Islet precursor cell (in vitro differentiated cells): ENCODE measurements at places on chromosomes 5 and 9.

DNA sequence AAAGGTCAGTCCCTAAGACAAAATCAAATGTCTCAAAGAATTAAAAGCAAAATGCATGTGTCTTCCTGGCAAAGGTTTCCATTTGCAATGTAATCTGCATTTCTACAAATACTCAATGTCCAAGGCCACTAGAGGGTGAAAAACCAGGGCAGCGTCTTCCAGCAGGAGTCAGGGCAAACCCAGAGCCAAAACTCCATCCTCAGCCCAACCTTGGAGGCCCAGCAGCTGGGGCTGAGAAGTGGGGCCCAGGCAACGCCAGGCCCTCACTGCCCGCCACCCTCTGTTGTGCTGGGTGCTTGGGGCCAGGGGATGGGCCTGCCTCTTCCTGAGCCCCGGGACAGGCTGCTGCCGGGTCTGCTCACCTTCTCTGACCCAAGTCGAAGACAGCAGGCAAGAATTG, 200.1 kb downstream of the PAX5 start:
- no peak for DNase-seq

- DNase-seq = no peak
Measured at GRCh38 chr5:123087173-123088030, 1.6 kb upstream of the PRDM6 start.

- DNase-seq = peak; percentile 57
Measured at GRCh38 chr5:169746147-169746694, 109.1 kb downstream of the DOCK2 start.

DNA sequence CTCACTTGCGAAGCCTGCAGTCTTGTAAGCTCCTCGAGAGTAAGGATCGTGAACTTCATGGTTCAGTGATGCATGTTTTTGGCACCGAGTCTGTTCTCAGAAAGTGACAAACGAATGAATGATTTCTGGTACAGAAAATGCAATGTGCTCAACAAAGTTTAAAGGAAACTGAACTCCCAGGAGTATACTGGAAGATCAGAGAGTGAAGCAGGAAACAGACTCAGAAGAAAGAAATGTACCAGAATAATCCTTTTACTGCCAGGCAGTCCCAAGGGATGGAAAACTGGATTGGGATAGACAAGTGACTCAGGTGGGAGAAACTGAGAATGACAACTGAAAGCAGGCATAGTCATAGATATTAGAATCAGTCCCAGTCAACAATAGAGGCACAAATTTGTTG, 420.6 kb downstream of the CTNND2 start:
- no peak for DNase-seq

- DNase-seq = no peak
Measured at GRCh38 chr9:103545260-103545659, 548.8 kb upstream of the SMC2 start.

GRCh38 chr9:130018265-130018664, 24.7 kb downstream of the FNBP1 start:
- no peak for DNase-seq

- DNase-seq = no peak
Measured at GRCh38 chr9:8456344-8456743, 656.8 kb upstream of the DMAC1 start.

- DNase-seq = no peak
Measured at GRCh38 chr5:1463326-1464095, 18.3 kb upstream of the SLC6A3 start.

DNA sequence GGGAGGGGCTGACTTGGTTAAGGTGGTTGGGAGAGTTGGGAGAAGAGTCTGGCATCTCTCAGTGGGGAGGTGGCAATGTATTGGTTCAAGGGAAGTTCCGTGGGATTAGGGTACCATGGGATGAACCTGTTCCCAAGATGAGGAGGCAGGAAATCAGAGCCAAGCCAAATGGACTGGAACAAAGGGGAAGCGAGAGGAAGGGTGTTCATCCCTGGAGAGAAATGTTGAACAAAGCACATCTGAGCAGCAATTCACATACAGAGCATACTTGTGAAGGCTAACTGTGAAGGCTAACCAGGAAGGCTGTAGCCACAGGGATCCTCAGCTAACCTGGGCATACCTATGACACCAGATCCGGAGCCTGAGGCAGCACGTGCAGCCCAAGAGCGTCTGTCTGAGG, 214.0 kb downstream of the MCTP1 start:
- DNase-seq = peak; percentile 52

- peak; percentile 70 for DNase-seq
Measured at GRCh38 chr5:143979044-143979690, 167.2 kb downstream of the HMHB1 start.

DNA sequence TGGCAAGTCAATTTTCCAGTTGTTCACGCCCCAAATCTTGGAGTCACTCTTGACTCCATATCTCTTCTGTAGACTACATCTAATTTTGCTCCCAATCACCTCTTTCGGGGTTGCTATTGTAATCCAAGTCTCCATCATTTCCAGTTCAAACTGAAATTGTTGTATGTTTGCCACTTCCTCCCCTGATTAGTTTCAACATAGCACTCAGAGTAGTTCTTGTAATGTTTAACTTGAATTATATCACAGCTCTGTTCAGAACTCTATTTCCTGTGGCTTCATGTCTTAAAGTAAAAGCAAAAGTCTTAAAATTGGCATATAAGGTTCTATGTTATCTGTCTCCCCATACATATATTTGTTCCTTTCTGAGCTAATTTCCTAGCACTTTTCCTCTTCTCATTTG, 348.5 kb upstream of the RIOK2 start:
- DNase-seq = no peak

GRCh38 chr5:82560561-82560960, 282.4 kb upstream of the RPS23 start:
- no peak for DNase-seq

- DNase-seq = no peak
Measured at GRCh38 chr5:153700940-153701339, 210.5 kb downstream of the GRIA1 start.

DNA sequence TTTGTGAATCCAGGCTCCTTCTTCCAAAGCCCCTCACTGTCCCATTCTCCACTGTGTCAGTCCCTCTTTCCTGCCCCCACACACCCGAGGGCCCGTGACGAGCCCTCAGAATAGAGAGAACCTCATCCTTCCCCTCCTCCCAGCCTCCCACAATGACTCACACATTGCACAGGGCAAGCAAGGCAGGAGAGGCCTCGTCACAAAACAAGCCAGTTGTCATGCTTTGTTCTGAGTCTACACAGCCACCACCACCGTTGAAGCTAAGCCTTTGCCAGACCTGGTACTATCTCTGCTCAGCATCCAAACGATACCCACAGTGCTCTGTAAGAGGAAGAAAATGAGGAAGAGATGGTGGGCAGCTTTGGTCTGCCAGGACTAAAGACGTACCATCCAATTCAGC, 142.2 kb upstream of the ZNF366 start:
- DNase-seq = peak; percentile 83

GRCh38 chr5:74766418-74766848, 484 bp downstream of the GFM2 start:
- DNase-seq = no peak

DNA sequence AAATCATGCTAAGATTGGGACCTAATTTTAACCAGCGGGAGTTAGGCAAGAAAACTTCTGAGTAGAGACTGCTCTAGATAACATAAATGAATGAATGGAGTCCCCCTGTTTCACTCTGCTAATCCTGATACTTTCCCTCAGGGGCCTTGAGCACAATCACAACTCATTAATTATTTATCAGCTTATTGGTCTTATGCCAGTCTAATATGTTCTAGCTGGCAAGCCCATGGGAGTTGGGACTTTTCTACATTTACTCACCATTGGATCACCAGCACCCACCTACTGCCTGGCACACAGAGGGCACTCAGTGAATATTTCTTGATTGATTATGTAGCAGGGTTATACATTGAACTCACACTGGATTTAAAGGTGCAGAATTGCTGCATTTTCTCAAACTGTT, 13.5 kb upstream of the TMED7 start:
- DNase-seq = no peak

GRCh38 chr5:151885138-151885908, 39.3 kb downstream of the GLRA1 start:
- DNase-seq = no peak

- DNase-seq = no peak
Measured at GRCh38 chr9:21551401-21551800, 69.3 kb upstream of the IFNE start.

DNA sequence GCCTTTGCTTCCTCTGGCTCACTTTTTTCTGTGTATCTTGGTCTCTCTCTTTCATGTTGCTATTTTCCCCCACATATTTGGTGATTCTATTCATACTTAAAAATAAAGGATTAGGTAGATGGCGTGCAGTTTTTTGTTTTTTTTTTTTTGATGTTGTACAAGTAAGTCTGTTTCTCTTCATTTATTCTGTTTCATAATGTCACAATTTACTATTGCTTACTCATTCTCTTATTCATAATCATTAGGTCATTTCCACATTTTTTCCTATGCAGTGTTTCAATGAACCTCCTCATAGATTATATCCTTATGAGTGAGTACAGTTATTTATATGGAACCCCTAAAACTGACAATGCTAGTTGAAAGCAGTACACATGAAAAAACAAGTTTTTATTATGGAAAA, 136.3 kb downstream of the APBA1 start:
- no peak for DNase-seq

DNA sequence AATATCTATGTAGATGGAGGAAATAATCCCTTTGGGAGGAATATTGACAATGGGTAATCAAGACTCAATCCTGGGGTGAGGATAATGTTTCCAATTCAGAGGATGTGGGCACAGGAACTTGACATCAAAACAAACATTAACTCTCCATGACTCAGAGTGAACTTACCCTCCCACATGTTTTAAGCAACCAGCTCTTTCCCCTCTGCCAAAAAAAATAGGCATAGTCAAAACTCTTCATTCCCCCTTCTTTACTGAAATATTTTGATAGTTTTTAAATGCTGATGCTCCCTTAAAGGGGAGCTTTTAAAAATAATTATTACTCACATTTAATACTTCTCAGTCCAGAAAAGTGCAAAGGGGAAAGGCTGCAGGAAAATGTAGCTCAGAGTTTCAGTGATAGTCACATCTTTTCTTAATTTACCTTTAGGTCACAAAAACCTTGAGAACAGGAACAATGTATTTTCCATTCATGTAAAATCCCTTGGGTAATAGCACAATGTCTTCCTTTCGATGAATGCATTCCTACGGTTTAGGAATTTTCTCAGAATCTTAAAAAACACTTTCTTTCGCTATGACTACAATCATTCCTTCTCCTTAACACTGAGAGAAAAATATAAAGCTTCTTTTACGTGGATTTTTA, 298.4 kb upstream of the GRAMD2B start:
- DNase-seq = no peak

DNA sequence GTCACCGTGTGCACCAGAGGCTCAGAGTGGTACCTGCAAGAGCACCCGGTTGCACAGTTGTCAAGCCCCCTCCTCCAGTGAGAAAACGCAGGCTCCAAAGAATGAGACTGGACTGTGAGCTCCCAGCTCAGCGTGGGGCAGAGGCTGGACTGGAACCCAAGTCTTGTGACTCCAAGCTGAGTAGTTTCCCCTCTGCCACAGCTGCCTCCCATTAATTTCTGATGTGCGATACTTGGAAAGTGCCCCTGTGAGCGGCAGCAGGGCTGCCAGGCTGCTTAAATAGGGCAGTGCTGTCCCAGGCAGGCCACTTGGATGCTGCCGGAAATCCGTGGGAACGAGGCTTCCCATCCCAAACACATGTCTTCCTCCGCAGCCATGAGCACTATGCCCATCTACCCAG, 62.2 kb upstream of the ANGPTL2 start:
- no peak for DNase-seq

GRCh38 chr5:159414021-159414420, 83.7 kb upstream of the IL12B start:
- DNase-seq = no peak

DNA sequence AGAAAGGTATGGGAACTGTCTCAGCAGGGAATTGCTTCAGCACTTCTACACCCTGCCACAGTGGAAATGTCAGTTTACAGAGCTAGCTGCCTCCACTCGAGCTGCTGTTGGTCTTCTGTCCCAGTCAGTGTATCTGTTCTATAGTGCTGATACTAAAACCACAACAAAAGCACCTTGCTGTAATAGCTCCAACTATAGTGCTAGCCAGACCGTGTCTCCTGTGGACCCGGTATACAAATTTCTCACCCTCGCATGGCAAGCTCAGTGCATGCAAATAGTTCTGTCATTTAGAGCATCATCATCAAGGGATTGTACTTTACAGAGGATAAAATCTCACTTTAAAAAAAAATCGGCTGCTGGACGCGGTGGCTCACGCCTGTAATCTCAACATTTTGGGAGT, 51.5 kb upstream of the IQGAP2 start:
- no peak for DNase-seq

DNA sequence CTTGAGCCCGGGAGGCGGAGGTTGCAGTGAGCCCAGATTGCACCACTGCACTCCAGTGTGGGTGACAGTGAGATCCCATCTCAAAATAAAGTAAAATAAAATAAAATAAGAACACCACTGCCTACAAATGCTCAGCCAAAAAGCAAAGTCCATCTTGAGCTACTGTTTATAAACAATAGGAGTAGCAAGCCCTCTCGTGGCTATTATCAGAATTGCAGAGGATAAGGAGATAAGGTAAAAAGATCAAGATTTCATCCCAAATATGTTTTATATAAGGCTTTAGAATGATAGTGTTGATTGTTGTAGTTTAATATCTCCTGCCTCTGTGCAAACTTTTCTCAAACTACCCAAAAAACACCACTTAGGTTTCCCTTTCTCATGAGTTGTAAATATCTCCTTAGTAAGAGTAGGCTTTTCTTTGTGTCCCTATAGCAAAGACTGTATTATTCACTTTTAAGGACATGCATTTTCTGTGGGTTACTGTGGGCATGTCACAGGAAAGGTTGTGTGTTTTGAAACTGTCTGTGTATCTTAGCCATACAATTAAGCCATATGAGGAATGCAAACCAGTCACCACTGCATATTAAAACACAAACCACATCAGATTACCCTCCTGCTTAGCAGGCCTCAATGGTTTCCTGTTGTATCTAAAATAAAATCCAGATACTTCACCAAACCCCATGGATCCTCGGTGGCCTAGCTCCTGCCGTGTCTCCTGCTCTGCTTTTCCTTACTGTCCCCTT, 31.8 kb upstream of the CKS2 start:
- DNase-seq = peak; percentile 26

- DNase-seq = no peak
Measured at GRCh38 chr9:94981723-94982090, 255.2 kb downstream of the AOPEP start.

GRCh38 chr5:10566543-10567068, 2.7 kb downstream of the ANKRD33B start:
- DNase-seq = no peak

GRCh38 chr9:115183436-115183835, 65.5 kb upstream of the TNC start:
- peak; percentile 53 for DNase-seq

DNA sequence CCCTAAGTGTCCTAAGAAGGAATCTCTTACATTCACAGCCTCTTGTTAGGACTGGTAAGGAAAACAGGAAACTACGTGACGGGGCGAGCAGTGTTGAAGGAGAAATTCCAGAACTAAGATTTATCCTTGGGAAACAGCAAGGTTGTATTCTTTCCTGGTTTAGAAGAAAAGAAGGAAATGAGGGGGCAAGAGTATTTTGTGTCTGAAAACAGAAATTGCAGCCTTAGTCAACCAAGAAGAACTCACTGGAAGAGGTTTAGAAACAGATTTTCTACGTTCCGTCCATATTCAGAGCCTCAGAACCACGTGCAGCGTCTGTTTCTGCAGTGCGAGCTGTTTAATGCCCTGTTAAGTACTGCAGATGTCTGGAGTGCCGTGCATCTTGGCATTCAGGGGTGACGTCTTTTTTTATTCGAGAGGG, 75.2 kb downstream of the GOLPH3 start:
- DNase-seq = no peak

- no peak for DNase-seq
Measured at GRCh38 chr9:97966493-97966892, 16.6 kb upstream of the ANP32B start.

- DNase-seq = no peak
Measured at GRCh38 chr9:89418882-89419640, 78.9 kb downstream of the SEMA4D start.
